Stimulated activated CD4-positive, alpha-beta T cell treated with anti-CD3 and anti-CD28 coated beads, Interleukin-1b, Interleukin-23, amount 100 ng/mL, for 1 hour (primary cell): ENCODE measurements at places on chromosomes 13 and 19.

DNA sequence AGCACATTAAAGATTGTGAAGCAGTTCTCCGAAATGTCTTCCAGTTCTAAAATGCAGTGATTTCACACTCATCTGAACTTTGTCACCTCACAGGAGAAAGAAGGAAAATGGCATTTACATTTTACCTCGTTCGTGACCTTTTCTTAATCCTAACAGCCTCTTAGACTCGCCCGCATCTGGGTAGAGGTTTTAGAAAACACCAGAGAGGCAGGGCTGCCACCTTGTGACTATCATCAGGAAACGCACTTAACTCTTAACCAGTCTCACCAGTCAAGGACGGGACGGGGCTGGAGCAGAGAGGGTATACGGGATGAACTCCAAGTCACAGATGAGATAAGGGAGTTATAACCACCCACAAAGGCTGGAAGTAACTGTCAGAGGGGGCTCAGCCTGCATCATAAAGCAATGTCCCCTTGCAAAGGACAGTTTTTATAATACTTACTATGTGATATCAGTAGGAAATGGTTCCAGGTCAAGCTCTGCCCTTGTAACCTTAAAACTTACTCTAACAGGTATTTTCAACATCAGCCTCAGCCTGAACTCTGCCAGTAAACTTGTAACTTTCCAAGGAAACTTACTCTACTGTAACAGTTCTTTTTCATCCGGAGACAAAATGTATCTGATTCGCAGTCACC, 8.6 kb upstream of the CEACAM6 start:
- peak; percentile 15 for DNase-seq

DNA sequence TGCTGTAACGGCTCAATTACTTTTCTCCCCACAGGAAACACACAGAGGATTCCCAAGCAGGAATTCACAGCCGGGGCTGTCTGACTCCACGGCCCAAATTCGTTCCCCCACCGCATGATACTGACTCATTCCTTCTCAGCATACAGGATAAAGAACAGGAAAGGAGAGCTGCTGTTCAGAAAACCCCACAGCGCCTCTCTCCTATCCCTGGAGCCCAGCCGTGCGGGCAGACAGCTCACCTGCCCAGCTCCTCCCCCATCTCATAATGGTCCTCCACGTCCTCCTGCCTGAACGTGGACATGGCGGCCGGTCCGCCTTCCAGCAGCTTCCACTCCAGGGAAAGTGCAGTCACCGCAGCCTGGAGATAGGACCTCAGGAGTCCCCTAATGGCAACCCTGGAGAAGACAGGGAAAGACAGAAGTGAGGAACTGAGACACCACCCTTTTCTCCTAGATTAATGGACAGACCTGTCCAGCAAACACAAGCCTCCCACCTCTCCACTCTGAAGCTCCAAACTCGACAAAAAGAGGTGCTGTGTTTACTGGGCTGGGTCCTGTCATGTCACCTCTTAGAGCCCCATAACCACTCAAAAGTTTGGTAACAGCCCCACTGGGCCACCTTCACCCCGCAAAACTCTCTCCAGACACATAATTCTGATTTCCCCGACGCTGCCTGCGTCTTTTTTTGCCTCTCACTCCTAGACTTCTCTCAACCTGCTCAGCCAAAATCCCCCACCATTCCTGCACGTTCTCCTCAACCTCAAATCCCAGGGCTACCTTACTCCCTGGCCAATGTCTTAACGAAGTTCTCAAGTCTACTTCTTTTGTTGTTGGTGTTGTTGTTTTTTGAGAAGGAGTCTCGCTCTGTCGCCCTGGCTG, 1.2 kb downstream of the DAPK3 start:
- no peak for DNase-seq

DNA sequence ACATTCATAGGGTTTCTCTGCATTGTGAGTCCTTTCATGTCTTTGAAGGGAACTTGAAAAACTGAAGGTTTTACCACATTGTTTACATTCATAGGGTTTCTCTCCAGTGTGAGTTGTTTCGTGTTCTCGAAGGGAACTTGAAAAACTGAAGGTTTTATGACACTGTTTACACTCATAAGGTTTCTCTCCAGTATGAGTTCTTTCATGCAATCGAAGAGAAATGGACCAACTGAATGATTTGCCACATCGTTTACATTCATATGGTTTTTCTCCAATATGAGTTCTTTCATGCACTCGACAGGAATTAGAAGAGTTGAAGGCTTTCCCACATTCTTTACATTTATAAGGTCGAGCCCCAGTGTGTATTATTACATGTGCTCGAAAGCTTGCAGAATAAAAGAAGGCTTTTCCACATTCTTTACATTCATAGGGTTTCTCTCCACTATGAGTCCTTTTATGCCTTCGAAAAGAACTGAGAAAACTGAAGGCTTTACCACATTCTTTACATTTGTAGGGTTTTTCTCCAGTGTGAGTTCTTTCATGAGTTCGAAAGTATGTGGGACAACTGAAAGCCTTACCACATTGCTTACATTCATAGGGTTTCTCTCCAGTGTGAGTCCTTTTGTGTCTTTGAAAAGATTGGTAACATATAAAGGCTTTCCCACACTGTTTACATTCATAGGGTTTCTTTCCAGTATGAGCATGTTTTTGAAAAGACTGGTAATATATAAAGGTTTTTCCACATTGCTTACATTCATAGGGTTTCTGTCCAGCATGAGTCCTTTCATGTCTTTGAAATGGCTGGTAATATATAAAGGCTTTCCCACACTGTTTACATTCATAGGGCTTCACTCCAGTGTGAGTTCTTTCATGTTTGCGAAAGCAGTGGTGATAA, 20.7 kb downstream of the ZNF14 start:
- DNase-seq: no peak

- DNase-seq: no peak
Observed at GRCh38 chr13:27917121-27917947, 2.5 kb upstream of the PDX1 start.

DNA sequence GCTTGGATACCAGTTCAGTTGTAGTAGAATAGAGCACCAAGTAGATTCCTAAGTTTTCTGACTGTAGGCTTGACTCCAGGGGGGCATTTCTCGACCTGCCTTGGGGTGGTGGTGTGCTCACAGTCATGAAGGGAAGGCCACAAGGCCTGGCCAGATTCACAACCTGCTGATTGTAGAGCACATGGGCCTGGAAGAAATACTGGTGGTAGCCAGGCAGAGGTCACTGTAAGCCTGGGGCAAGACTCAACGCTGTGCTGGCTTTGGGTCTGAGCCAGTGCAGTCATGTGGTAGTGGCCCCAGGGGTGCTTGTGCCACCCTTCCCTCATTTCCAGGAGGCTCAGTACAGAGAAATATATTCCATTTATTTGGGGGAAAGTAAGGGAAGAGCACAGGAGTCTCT, 832.3 kb upstream of the SLC10A2 start:
- no peak for DNase-seq

DNA sequence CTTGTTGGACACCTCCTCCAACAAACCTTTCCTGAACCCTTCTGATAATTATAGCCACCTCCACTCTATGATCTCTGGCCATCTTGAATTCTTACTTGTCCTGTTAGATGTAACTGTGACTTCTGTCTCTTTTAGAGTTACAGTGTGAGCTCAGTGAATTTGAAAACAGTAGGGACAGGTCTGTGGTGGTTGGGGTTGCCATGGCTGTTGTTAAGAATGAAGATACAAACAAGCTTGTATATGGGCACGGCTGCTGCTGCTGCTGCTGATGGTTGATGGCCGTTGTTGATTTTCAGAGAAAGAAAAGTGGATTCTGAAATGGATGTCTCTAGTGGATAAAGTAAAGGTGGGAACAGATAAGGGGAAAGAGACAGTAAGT, 101.5 kb downstream of the STARD13 start:
- no peak for DNase-seq

DNA sequence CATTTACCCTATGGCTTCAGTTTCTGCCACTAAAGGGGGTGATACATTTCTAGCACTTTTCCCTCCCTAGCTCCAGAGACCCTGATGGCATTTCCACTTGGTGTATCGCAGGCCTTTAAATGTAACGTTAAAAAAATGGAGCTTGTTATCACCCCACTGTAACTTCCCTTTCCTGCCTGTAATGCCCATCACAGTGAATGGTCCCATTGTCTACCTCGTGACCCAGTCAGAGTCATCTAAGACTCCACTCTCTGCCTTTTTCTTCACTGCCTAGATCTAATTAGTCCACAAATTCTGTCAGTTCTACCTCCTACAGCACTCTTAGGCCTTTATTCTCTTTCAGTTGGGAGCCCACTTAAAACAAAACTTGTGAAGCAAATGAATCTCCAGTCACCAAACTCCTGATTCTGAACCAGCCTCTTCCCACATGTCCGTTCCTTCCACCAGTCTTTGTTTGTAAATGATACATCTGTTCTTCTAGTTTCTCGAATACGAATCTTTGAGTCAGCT, 64.8 kb downstream of the NHLRC3 start:
- DNase-seq: no peak

GRCh38 chr19:43780706-43781525, at the start of gene KCNN4:
Gene KCNN4 (minus strand): TSS chr19:43780973. CDS start chr19:43780861, 112 bp downstream.
- DNase-seq: no peak

GRCh38 chr19:55683449-55684261, 8.6 kb downstream of the EPN1 start:
- no peak for DNase-seq

GRCh38 chr13:77139306-77139705, 112.3 kb upstream of the FBXL3 start:
- DNase-seq: no peak

- no peak for DNase-seq
Observed at GRCh38 chr13:64725492-64725891, 2504.6 kb downstream of the PCDH9 start.

DNA sequence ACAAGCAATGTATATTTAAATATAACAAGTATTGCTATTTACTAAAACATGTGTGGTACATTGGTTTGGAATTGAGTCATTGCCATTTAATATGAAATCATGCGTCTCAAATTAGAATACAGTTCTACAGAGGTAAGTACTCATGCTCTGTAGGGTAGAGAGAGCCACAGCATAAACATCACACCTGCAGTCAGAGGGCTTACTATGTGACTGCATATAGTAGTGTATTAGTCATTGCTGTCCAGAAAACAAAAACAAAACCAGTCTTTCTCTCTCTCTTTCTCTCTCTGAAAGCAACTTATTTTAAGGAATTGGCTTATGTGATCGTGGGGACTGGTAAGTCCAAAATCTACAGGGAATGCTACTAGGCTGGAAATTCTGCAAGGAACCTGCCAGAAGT, 370.3 kb downstream of the GPC5 start:
- no peak for DNase-seq

DNA sequence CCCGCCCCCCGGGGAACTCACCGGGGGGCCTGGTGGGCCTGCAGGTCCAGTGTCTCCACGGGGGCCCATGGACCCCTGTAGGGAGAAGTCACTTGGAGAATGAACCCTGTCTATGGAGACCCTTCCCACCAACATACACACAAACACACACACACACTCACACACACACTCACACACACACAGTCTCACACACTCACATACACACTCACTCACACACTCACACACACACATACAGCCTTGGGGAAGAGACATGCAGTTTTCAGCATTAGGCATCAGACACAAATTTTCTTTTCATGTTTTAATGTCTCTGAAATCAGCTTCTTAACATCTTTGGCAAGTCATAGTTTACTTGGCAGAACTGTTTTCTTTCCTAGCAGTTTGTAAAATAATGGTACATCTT, 31.0 kb upstream of the OLFM2 start:
- no peak for DNase-seq

GRCh38 chr19:32165750-32166149, 179.7 kb upstream of the ZNF507 start:
- DNase-seq: no peak

- no peak for DNase-seq
Observed at GRCh38 chr13:92164822-92165221, 766.4 kb downstream of the GPC5 start.

DNA sequence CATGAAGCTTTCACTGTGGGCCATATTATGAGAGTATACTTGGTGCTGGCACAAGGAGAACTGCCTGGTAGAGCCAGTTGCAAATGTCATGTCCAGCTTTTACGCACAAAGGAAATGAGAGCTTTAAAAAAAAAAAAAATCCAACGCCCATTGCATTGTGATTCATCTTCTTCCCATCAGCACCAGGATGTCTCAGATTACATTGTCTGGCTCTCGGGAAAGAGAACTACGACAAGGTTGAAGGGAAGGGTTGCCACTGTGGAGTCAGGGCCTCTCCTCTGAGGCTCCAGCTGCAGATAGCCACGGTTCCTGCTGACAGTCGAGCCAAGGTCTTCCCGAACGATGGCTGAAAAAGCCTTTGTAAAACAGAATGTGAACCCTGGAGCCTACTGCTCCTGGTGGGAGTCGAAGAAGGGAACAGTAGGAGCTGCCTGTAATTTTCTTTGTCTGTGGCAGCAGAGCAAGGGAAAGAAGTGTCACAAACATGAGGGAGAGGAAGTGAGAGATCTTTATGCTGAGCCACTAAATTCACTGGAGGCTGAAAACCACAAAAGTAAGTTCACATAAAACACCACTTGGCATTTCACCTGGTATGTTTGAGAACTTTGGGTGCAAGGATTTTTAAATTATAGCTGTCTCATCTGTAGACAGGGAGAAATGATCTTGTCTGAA, 704.7 kb downstream of the DIAPH3 start:
- no peak for DNase-seq

DNA sequence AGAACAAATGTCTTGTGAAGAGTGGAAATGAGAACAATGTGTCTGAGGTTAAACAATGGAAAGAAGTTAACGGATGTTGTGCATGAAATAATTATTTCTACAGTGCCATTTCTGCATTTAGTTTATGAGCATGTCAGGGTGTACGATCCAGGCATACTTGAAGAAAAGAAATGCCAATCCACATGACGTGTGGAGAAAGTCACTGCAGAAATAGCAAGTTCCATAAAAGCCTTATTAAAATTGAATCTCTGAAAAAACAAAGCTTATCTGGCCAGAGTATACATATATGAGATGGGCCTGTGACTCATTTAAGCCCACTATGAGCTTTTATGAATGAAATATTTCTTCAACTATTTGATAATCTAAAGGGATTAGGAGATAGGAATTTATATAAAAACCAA, 426.1 kb downstream of the EFNB2 start:
- DNase-seq: no peak

DNA sequence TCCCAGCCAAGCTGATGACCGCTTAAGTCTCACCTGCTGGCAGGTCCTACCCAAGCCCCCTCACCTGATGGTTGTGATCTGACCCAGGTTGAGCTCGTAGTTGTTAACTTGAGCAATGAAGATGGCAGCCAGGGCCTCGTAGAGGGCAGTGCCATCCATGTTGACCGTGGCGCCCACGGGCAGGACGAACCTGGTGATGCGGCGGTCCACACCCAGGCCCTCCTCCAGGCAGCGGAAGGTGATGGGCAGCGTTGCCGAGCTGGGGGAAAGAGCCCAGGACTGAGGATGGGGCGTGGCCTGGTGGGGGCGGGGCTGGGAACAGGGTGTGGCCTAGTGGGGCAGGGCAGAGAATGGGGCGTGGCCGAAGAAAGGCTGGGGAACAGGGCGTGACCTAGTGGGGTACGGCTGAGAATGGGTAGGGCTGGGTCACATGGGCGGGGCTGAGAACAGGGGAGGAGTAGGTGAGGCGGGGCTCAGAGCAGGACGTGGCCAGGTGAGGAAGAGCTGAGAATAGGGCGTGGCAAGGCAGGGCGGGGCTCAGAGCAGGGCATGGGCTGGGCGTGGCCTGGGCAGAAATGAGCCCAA, 12.9 kb downstream of the OR7C2 start:
- no peak for DNase-seq
